ENCODE measurements at places on chromosomes 1 and 21.

GRCh38 chr1:205026181-205026580 lies 16.8 kb upstream of the CNTN2 start:
- DNase-seq = no peak

GRCh38 chr1:243559575-243560162 lies 290.4 kb downstream of the AKT3 start:
- no peak for DNase-seq

- DNase-seq = no peak
Measured at GRCh38 chr1:145916745-145917144, 1.8 kb downstream of the PEX11B start.

GRCh38 chr1:79554688-79555087 lies 548.2 kb upstream of the ADGRL4 start:
- DNase-seq = no peak

DNA sequence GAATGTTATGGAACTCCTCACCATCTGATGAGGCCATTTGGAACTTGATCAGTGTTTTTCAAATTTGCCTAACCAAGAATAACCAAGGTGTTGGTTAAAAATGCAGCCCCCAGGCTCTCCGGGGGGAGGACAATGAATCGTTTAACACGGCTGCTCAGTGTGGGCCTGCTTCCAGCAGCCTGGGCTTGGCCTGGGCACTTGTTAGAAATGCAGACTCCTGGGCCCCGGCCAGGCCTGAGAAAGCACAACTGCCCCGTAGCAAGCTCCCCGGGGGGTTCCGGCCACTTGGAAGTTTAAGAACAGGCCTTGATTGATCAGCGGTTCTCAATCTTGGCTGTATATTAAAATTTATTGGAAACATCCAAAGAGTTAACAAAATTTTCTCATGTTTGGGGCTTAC lies 22.8 kb upstream of the C2CD2 start:
- no peak for DNase-seq

GRCh38 chr1:41582851-41583657 lies 98.6 kb upstream of the EDN2 start:
- DNase-seq = no peak

DNA sequence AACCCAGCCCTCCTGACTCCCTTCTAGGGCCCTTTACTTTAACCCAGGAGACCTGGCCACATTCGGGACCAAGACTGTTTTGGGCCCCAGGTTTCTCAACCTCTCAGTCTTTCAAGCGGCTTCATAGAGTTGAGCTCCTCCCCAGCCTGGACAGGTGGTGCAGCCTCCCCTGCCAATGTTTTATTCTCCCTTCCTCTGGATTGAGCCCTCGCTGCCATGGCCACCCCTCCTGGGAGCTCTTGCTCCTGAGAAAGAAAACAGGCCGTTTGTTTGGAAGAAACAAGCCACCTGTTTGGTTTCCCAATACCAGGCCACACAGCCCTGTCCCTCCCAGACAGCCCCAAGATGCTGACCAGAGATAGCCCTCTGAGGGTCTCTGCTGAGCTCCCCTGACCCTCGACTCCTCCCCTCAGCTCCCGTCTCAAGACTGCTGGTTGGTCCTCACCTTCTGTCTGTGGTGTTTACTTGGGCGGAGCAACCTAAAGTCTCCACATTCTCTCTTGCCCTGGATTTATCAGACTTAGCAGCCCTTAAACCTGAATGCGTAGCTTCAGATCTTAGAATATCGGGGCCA lies 3.3 kb downstream of the TMEM51 start:
- DNase-seq = no peak

GRCh38 chr21:44687671-44688070 lies 5.7 kb upstream of the KRTAP12-1 start:
- no peak for DNase-seq

DNA sequence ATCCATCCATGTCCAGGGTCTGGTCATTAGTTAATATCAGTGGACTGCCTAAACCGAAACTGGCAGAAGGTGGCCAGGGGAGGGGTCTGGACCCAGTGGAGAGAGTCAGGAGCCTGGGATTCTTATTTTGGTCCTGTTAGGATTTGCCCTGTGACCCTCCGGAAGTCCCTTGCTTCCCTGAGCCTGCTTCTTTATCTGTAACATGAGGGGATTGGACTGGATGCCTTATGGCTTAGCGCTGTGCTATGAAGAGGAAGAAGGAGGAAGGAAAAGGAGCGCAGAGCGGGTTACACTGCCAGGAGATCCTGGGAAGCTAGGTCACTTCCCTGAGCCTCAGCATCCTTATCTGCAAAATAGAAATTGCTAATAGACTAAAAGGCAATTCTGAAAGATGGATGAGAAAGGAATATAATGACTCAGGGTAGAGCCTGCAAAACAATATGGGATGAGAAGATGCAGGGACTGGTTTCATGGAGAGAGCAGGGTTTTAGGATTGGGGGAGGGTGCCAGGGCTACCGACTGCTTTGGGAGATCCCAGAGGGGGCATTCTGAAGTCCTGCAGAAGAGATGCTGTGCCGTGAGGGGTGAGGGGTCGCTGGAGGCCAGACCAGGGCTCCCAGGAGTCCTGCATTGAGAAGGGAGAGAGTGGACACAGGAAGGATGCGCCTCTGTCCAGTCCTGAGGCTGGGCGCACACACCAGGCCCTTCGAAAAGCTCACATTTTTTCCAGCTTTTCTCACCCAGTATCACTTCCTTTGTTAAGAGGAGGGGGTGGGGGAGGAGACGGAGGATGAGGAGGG lies 460 bp upstream of the ADORA1 start:
- DNase-seq = no peak

DNA sequence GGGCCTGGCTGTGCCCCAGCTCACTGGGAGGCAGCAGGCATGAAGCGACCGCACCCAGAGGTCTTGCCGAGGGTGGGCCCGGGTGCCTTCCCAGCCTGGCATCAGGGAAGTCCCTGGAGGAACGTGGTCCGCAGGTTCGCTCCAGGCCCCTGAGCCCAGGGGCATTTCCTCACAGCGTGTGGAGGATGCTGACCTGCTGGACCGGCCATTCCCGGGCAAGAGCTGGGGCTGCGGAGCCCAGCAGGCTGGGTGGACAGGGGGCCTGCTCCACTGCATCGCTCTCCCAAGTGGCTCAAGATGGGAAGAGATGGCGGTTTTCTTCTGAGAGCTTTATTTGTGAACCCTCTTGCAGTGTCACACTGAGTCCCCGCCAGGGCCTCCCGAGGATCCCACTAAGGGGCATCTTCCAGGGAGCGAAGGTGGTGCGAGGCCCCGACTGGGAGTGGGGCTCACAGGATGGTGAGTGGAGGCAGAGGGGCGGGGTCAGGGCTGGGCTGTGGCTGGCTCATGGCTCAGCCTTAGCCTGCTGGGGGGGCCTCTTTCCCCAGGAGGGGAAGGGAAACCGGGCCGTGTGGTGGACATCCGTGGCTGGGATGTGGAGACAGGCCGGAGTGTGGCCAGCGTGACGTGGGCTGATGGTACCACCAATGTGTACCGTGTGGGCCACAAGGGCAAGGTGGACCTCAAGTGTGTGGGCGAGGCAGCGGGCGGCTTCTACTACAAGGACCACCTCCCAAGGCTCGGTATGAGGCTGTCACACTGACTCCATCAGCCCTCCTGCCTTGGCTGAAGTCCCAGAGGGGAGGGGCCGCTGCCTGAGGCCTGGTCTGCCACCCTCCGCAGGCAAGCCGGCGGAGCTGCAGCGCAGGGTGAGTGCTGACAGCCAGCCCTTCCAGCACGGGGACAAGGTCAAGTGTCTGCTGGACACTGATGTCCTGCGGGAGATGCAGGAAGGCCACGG lies 7.2 kb upstream of the MMP23B start:
- DNase-seq = no peak

GRCh38 chr21:14215971-14216641 lies at the start of gene RBM11:
Gene RBM11, plus strand, starts transcription at chr21:14216157. Its CDS starts 30 bp downstream, at chr21:14216187.
- DNase-seq = peak; percentile 77

All from stimulated activated CD4-positive, alpha-beta T cell treated with anti-CD3 and anti-CD28 coated beads, TNF-alpha, amount 100 ng/mL, for 24 hours (primary cell).